ENCODE measurements at places on chromosomes 1 and 21. TPM values are rescaled to one million over a fixed set of nuclear protein-coding genes. Genes with fewer than 3 reads are reported as not detected.
A peak's percentile ranks its signal among the peaks of the same experiment; 100 is the strongest.

The CD48 gene
- not detected for total RNA-seq

DNA sequence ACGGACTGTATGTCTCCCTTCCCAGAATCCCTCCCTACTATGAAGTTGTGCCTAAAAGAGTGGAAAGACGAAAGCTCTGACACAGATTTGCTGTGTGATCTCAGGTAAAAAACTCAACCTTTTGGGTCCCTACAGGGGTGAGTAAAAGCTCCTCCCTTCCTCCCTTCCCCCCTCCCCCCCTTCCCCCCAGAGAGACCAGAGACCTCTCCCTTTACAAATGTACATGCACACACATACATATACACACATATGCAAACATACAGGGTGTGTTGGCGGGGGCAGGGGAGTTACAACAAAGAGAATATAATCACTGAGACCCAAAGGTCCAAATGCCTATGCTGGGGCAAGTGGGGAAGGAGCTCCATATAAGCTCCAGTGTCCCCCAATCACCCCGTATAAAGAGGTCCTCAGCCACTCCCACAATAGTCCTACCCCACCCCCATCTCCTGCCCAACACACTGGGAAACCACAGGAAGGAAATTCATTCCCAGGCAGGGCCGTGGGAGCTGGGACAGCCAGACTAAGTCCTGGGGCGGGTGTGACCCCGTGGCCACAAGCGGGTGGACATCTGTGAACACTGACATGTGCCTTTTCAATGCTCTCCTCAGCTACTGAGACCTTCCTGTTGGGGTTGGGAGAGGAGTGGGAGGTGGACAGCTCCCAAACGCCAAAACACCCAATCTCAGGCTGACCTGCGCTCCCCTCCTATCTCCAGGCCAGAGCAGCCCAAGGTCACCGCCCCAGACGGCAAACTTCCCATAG lies 2.0 kb downstream of the MEF2D start:
- peak; percentile 89 for DNase-seq

GRCh38 chr1:80582980-80583379 lies 1217.8 kb upstream of the ADGRL2 start:
- DNase-seq: no peak

- DNase-seq: no peak
Observed at GRCh38 chr1:224064150-224064549, 49.8 kb upstream of the FBXO28 start.

DNA sequence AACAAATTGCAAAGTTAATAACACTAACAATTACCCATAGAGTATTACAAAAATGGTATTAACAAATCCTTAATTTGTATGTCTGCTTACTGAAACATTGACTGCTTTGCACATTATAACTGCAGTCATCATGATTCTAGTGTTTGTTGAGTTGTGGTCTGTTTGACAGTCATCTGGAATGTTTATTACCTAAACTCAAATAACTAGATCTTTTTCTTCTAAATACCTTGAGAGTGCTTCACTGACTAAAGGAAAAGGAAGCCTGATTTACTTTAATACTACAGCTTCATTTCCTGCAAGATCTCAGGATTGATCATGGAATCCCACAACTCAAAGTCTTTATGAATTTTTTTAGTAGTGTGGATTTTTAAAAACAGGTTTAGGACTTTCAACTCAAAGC lies 70.0 kb downstream of the HMCN1 start:
- no peak for DNase-seq

DNA sequence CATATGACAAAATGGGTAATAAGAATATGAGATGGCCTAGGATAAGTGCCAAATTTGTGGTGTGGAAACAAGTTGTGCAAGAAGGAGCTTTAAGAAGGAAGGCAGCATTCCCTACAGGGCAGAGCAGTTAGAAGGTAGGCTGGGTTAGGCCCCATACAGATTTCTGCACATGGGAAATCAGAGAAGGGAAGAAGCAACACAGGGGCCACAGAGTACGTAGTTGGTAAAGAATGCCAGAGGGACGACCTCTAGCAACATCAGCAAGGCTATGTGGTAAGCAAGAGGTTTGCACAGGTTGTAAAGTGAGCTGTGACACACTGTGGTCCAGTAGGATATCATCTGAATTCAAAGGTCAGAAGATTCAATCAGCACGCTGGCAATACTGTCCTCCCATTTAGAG lies 765.6 kb upstream of the B3GALT2 start:
- no peak for DNase-seq

The MPL gene
- not detected for total RNA-seq

GRCh38 chr1:158998781-158999161 lies 10.9 kb upstream of the IFI16 start:
- DNase-seq: peak; percentile 72

The NPHS2 gene
- total RNA-seq: not detected

DNA sequence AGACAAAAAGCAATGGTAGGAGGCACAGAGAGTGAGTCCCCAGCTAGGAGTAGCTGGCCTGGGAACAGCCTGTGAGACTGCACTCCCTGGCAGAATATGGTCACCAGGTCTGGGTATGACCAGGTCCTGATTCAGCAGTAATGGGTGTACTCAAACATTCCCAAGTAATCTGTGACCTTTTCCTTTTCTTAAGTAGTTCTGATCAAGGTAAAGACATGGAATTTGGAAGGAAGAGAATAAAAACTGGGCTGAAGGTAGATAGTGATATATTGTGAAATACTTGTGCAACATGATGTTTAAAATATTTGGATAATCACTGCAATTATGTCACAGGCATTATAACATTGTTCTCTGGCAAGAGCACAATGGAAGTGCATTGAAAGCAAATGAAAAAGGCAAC lies 147.2 kb upstream of the DPYD start:
- DNase-seq: no peak

DNA sequence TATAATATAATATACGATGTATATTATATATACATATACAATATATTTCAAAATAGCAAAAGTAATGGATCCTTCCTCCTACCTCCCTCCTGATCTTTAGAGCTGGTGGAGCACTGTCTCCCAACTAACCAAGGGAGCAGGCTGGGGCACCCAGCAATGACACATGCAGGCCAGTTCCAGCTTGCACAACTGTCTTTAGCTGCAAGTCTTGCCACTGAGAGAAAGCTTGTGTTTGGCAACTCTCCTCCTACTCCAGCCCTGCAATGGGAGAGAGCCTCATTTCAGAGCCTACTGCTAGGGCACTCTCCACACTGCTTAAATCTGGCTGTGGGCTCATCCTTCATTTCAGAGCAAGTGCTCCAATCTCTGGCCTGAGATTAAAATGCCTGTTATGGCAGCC lies 469.8 kb upstream of the OLFM3 start:
- DNase-seq: no peak

- no peak for DNase-seq
Observed at GRCh38 chr1:46820076-46820475, 21.2 kb downstream of the CYP4B1 start.

GRCh38 chr1:228314315-228314657 lies 92.3 kb downstream of the TRIM11 start:
- no peak for DNase-seq

- DNase-seq: no peak
Observed at GRCh38 chr1:243312952-243313634, 57.3 kb downstream of the SDCCAG8 start.

The ERO1B gene
- 1.9 TPM for total RNA-seq

The MORN1 gene
- 9.5 TPM for total RNA-seq

GRCh38 chr21:34072145-34073031 lies 990 bp upstream of the MRPS6 start:
- no peak for DNase-seq

GRCh38 chr1:153343040-153343681 lies 5.5 kb downstream of the PGLYRP4 start:
- no peak for DNase-seq

GRCh38 chr1:73593804-73594203 lies 604.2 kb downstream of the LRRIQ3 start:
- DNase-seq: no peak

GRCh38 chr1:53500204-53501064 lies 41.2 kb downstream of the DMRTB1 start:
- DNase-seq: no peak

The RGS4 gene
- total RNA-seq: 78.0 TPM

- DNase-seq: no peak
Observed at GRCh38 chr1:226974544-226975258, 34.6 kb downstream of the COQ8A start.

DNA sequence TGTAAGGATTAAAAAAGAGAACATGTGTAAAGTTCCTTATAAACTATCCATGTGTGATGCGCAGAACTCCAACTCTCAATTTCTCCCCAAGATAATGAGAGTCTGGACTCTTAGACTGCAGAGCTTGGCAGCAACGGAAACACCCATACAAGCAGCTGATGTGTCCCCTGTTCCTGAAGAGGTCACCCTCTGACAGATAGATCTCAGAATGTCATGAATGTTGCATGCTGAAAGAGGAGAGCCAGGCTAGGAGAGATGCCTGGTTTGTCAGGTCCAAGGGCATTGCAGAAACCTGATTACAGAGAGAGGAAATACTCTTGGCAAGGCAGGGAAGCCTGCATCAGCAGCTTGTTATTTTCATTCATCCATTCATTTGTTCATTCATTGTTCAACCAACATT lies 24.2 kb downstream of the MTARC1 start:
- no peak for DNase-seq

GRCh38 chr1:157047062-157047410 lies 1.5 kb upstream of the ARHGEF11 start:
- no peak for DNase-seq

- no peak for DNase-seq
Observed at GRCh38 chr1:179917601-179918429, 35.7 kb downstream of the TOR1AIP1 start.

GRCh38 chr1:160675641-160676410 lies 29.0 kb upstream of the SLAMF1 start:
- DNase-seq: peak; percentile 56

GRCh38 chr1:200290010-200290685 lies 119.7 kb downstream of the ZNF281 start:
- no peak for DNase-seq

The OR6K3 gene
- total RNA-seq: not detected

DNA sequence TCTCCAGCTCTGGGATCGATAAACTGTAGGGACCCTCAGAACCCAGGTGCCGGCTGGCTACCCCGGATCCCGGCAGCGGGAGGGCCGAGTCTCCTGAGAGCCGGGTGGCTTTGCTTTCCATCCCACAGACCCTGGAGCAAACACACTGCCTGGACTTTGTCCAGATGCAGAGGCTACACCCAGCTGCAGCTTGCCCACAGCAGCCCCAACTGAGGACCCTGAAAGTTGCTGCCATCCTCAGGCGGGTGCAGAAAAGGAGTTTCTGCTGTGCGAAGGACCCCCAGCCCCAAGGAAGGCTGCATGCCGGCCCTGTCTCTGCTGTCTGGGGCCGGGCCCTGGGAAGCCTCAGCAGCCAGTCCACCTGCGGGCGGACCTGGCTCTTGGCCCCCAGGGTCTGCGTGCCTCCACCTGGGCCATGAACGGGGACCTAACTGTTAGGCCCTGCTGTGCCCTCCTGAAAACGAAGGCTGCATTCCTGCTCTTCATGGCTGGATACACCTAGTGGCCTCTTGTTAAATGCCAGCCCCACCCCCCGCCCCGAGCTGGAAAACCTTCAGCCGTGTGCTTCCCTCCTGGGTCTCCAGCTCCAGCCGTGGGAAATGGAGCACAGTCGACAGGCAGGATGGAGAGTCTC lies 97.5 kb upstream of the ARHGEF16 start:
- no peak for DNase-seq

DNA sequence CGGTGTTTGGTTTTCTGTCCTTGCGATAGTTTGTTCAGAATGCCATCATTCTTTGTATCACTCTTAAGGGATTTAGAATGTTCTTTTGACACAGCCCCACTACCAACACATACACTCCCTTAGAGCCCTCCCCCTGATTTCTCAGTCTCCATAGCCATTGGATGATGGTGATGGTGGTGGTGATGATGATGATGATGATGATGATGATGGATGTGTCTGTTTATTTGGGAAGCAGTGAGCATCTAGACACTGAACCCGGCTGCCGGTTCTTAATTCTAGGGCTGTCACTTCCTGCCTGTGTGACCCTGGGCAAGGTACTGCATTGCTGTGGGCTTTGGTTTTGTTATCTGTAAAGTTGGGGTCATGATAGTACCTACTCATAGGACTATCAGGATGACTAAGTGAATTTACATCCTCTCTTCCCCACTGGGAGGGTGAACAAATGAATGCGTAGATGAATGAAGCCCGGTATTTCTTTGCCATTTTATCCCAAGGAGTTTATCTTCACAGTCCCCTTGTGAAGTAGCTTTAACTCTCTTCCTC lies 100.7 kb downstream of the HUNK start:
- no peak for DNase-seq

GRCh38 chr1:215776336-215776735 lies 209.2 kb downstream of the KCTD3 start:
- no peak for DNase-seq

- DNase-seq: no peak
Observed at GRCh38 chr1:242842094-242842493, 317.6 kb upstream of the PLD5 start.

The RGS13 gene
- not detected for total RNA-seq

The SLC44A5 gene
- under 0.01 TPM for total RNA-seq

DNA sequence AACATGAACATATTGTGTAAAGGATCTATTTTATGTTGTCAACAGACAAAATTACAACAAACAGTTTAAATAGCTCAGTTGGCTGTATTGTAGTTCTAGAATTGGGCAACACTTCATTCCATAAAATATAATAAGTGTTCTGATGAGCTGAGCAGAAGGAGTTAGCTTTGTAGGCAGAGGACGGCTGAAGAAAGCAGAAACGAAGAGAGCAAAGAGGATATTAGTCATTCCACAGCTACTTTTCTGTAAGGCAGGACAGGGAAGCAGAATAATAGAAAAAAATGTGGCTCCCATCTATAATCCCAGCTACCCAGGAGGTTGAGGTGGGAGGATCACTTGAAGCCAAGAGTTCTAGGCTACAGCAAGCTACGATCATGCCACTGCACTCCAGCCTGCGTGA lies 20.2 kb upstream of the IVNS1ABP start:
- peak; percentile 52 for DNase-seq

All from fibroblast of villous mesenchyme (primary cell).